ENCODE measurements at places on chromosomes 4 and X.

- no peak for DNase-seq
Measured at GRCh38 chr4:140091305-140091704, 62.7 kb downstream of the MAML3 start.

DNA sequence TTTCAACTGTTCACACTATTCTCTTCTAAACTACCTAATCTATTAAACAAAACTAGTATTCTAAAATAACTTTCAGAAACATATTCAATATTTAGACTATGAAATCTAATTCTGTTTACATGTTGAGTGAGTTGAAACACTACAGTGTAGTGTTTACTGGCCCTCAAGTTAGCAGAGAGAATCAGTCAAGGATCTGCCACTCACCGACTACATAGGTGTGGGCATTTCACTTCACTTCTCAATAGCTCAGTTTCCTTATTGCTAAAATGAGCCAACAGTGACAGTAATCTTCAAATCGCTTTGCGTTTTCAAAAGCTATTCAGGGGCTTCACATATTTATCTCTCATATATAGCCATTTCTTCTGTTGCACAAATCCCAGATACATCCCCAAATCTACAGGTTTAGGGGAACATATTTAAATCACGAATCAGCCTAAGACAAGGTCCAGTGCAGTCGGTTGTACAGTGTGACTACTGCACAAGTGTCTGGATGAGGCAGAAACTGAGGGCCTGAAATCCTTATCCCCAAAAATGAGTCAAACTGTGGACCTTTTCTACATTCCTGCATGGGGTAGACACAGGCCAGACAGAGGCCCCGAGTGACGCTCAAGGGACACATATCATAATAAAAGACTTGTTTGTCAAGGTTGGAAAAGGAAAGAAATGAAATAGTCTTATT is 129.8 kb downstream of the PPP3CA start:
- DNase-seq = no peak

GRCh38 chrX:150160656-150161055 is 202.5 kb upstream of the MAMLD1 start:
- DNase-seq = no peak

DNA sequence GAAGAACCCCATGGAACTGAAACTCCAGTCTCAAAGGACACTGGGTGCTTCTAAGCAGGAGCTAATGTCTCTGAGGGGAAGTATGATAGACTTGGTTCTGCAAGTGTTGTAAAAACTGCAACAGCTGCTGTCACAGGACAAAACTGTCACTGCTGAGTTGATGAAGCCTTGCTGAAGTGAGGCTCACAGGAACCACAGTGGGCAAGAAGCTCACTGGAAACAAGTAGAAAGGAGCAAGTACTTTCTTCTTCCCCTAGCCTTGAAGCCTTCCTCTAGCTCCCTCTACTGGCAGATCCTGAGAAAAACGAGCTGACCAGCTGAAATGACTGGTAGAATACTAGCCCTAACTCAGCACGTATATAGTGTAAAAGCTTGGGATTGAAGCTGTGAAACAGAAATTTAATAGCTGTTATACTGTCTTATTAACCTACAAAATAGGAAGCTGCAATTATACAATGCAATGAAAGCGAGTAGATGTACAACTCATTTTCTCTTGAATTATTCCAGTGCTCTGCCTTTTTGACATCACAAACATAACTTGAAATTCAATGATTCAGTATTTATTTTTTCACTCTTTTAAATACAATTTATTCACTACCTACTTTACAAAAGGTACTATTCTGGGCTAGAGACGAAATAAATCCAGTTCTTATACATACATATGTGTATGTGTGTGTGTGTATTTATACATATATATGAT is 91.4 kb downstream of the GABRB1 start:
- DNase-seq = no peak

DNA sequence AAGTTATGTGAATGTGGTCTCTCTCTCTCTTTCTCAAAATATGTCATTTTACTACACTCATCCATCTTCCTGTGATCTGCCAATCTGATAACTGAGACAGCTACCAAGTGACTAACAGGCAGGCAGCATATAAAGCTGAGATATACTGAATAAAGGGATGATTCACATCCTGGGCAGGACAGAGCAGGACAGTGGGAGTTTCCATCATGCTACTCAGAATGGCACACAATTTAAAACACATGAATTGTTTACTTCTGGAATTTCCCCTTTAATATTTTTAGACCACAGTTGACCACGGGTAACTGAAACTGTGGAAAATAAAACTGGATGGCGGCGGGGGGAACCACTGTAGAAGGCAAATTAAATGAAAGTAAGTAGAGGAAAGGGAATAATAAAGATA is 58.6 kb upstream of the DCTD start:
- no peak for DNase-seq

DNA sequence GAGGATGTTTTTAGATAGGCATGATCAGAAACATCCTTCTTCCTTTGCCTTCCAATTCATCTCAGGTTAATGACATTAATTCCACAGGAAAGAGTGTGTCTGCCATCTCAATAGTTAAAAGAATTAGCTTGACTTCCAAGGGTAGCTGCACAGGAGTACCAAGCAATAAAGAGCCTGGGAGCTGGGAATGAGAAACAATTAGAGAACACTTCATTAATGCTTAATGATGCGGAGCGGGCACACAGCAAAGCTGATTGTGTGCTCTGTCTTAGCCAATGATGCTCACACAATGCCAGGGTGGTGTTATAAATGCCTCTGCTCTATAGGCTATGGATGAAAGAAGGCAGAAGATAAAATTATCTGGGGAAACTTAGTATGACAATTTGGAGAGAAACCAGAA is 1052.5 kb upstream of the LCORL start:
- no peak for DNase-seq

- DNase-seq = no peak
Measured at GRCh38 chr4:172344308-172344938, 531.2 kb downstream of the GALNTL6 start.

GRCh38 chr4:39657465-39657864 is 18.8 kb upstream of the SMIM14 start:
- DNase-seq = no peak

GRCh38 chrX:34653811-34654210 is 3.3 kb downstream of the TMEM47 start:
- DNase-seq = no peak

DNA sequence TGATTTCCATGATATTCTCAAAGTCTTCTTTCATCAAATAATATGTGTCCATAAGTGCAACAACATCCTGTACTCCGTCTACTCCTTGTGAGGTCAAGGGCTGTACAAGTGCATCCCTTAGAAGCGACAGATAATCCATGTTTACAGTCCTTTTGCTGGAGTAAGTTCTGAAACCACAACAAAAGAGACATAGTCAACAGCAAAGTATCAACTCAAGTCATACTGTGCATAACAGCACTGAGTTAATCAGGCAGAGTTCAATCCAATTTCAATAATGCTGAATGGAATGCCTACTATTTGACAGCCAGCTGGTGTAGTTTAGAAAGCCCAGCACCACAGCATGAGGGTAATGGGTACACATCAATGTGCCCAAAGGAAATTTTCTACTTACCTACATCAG is 74.5 kb downstream of the RFC1 start:
- no peak for DNase-seq

DNA sequence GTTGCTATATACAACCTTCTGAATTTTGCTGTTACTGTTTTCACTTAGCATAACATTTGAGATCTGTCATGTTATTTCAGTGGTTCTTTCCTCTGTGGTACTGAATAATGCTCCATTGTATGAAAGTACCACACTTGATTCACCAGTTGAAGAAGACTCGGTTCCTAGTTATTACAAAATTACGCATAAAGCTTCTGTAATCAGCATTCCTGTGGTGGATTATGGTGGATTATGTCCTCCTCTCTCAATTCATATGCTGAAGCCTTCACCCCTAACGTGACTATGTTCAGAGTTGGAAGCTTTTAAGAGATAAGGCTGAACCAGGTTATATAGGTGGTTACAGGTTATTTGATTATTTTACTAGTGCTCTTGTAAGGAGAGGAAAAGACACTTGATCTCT is 2143.5 kb upstream of the AGA start:
- no peak for DNase-seq

All from stimulated activated CD8-positive, alpha-beta memory T cell treated with anti-CD3 and anti-CD28 coated beads, Interleukin-2, amount 100 ng/mL, for 1 hour (primary cell).